ENCODE measurements at places on chromosomes 5 and 9.

DNA sequence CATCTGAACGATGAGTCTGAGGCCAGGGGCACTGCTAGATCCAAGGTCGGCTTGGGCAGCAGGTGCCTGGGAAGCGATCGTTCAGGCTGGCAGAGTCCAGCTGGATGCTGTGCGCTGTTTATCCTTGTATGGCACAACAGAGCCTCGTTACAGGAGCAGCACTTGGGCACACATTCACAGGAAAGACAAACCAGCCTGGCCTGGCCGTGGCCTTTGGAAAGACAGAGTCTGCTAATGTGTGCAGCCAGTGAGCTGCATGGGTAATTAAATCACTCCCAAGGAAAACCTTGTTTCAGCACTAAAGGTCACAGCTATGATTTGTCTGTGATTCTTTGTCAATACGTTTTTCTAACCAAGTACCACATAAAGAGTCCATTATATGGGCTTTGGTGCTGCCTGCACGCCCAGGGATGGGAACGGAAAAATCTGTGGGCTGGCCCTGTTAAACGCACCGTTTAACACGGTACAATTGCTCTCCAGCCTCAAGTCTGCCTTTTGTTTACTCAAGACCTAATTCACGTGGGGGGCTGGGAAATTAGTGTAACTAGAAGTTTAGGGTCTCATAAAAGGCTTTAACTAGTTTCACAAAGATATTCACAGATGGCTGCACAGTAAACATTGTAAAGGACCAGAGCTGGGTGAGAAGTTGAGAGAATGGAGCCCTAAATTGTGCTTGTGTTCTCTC is 509.3 kb downstream of the KDM4C start:
- peak; percentile 17 for DNase-seq

DNA sequence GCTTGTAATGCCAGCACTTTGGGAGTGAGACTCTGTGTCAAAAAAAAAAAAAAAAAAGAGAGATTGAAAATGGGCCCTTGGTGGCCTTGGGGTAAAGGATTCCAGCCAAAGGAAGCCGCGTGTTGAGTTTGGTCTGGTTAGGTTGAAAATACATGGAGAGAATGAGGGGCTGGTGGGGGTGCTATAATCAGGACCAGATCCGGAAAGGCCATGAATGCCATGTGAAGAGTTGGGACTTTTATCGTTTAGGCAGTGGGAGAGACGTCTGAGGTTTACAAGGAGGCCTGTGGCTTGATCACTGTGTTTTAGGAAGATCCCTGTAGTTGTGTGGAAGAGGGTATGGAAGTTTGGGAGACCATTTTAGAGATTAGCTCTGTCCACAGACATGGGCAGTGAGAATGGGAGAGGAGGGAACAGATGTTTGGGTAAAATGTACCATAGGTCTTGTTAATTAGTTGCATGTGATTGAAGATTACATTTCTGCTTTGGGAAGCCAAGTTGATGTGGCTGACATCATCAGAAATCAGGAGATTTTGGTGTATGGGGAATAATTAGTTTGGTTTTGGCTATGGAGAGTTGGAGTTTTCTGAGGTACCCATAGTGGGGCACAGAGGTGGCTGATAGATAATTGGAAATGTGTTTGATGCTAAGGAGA is 3.5 kb downstream of the MSANTD3 start:
- no peak for DNase-seq

- DNase-seq = no peak
Measured at GRCh38 chr9:1875251-1875851, 139.8 kb upstream of the SMARCA2 start.

DNA sequence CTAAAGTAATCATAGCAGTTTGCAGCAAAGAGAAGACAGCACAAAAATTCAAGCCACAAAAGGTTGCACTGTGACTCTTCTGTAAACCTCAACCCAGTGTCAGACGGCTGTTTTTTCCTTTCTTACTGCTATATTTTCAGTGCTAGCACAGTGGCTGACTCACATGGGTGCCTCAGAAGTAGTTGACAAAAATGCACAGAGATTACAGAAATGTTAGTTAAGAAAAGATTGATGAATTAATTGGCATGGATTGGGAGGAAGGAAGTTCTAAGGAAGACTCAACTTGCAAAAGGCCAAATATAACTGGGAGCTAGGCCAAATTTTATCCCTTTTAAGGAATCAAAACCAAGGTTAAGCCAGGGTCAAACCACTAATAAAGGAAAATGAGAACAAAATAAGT is 43.7 kb upstream of the ITGA1 start:
- DNase-seq = no peak

DNA sequence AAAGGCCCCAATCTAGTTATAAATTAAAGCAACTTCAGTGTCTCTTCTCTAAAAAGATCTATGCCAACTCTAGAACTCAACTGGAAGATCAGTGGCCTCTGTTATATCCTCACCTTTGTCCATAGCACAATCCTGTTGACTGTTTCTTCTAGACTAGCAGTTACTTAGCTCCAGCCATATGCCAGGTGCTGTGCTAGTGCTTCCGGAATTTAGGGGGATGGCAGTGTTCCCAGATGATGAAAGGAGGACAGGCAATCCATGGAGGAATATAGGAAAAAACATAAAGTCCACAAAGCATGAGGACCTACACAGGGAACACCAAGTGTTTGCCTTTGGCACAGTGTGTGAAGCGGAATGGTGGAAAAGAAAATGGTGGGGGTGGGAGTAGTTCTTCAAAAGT is 214.3 kb downstream of the MAPKAP1 start:
- DNase-seq = no peak

DNA sequence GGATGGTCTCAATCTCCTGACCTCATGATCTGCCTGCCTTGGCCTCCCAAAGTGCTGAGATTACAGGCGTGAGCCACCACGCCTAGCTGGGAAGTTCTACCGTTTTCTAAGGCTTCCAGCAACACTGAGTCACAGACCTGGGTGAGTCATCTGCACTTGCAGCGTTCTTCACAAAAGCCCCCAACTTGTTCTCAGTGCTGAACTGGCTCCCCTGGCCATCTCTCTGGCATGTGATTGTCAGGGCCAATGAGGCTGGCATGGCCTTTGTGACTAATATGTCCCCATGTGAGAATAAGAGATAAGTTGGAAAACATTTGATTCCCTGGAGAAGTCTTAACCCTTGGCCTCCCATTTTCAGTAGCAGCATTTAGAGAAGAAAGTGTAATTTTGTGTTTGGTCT is 124.4 kb downstream of the WDR41 start:
- DNase-seq = no peak

DNA sequence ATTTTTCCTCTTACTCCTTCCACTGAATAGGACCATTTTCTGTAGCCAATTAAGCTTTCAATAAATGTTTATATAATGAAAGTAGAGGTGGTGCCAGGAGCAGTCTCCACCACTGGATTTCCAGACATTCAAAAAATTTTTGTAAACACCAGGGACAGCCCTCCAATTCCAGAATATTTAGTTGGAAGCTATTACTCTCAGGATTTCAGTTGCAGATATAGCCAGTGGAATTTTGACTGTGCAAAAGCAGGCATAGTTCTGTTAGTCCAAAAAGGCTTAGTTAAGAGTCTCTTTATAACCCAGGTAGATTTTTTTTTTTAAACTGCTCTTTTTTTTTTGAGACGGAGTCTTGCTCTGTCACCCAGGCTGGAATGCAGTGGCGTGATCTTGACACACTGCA is 138.1 kb upstream of the DMRT1 start:
- no peak for DNase-seq

- DNase-seq = no peak
Measured at GRCh38 chr5:105940181-105940580, 1730.6 kb downstream of the EFNA5 start.

- DNase-seq = no peak
Measured at GRCh38 chr5:1448511-1449011, 3.3 kb upstream of the SLC6A3 start.

DNA sequence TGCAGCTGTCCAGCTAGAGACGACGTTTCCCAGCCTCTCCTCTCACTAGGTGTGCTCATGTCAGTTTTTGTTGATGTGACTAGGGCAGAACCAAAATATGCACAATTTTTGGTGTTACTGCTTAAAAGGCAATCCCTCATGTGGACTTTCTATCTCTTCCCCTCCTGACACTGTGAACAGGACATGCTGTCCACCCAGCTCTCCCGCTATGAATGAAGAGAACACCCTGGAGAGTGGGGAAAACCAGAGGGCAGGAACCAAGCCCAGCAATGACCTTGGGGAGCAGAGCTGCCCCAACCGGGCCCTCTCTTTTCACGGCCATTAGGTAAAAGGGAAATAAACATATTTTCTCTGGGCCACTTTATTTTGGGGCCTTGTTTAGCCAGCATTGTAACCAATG is 46.7 kb upstream of the TBC1D2 start:
- no peak for DNase-seq

DNA sequence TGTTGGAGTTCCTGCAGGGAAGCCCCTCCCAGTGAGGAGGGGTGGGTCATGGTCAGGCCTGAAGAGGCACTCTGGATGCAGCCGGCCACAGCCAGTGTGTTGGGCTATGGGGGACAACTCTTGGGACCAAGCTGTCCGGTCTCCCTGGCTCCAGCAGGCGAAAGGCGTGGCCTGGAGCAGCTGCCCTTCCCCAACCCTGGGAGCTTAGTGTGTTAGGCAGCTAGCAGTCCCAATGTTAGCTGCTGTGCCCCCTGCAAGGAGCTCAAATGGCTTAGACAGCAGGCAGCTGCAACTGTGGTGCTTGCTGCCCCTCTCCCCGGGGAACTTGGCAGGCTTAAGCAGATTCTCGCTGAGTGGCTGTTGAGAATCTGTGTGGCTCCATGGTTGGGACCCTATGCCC is 67.5 kb upstream of the ACTBL2 start:
- no peak for DNase-seq

DNA sequence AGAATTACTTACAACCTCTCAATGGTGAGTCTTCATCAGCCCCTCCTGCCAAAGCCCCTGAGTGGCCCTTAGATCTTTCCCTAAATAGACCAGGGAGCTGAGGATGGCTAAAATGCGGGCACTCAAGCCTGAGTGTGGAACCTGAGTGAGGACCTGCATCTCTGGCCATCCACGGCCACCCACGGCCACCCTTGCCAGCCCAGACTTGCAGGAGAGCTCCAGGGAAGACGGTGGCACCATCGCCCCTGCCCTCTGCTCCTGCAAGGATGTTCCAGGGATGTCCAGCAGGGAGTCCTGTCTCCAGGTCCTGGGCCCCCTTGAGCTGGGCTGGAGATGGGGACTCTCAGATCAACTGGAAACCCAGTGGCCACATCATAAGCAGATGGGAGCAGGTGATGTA is 68.2 kb upstream of the OLFM1 start:
- DNase-seq = no peak

DNA sequence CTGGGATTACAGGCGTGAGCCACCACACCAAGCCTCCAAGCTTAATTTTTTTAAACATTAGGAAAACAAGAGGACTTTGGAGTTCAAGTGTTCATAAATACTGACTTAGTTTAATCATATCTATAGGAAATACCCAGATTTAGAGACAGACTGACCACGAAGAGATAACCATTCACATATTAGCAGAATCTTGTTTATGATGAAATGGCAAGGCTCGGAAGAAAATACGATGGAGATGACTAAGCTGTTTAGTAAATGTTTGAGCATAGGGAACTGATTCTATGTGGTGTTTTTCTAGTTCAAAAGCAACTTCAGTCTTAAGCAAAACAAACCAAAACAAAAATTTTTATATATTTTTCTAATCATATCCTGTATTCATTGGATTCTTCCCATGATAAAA is 13.5 kb upstream of the TUSC1 start:
- DNase-seq = no peak

GRCh38 chr5:131224387-131225201 is 39.3 kb upstream of the CDC42SE2 start:
- no peak for DNase-seq

DNA sequence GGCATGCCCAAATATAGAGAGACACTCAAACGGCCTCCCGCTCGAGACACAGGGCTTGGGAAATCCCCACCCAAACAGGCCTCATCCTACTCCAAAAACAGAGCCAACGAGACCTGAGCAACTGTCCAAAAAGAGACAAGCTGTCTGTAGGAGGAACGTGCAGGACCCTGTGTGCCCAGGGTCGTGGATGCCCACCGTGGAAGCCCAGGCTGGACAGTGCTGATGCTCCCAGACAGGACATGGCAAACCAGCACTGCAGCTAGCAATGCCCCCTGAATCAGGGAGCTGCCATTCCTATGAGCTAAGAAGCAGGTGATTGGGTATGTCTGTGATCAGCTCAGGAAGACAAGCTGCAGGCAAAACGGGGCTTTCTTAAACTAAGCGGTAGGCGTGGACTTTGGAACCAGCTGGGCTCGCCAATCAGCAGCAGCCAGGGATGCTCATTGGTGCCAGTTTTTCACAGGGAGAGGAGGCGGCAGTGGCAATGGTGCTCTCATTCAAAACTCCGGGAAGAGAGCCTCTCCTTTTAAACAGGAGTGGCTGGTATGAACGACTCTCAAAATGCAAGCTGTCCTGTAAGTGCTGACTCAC is 113.1 kb upstream of the IRX2 start:
- DNase-seq = no peak

GRCh38 chr9:131111186-131111853 is 14.1 kb upstream of the NUP214 start:
- no peak for DNase-seq

- no peak for DNase-seq
Measured at GRCh38 chr9:37295796-37296195, 126.7 kb upstream of the GRHPR start.

DNA sequence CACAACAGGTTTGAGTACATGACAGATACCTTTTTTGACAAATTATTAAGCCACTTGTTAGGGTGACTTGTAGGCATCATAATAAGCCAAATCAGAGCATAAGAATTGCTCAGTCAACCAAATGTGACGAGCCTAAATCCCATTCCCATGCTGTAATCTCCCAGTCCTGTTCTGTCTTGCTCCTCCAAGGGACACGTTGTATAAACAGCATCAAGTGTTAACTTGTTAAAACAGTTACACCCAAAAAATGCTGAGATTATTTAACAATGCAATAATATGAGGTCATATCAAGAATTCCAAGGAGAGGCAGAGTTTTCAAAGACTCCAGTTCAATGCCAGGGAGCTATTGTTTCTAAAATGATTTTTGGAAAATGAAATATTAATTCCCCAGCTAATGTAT is 76.2 kb downstream of the SH3TC2 start:
- DNase-seq = no peak

GRCh38 chr5:122500245-122501088 is 188.4 kb downstream of the SNCAIP start:
- DNase-seq = peak; percentile 26

GRCh38 chr9:97558701-97559101 is 57.2 kb downstream of the TMOD1 start:
- DNase-seq = no peak

GRCh38 chr9:124015661-124016131 is 4.1 kb downstream of the LHX2 start:
- DNase-seq = no peak

GRCh38 chr9:74848153-74848525 is 39.6 kb downstream of the TRPM6 start:
- DNase-seq = no peak

DNA sequence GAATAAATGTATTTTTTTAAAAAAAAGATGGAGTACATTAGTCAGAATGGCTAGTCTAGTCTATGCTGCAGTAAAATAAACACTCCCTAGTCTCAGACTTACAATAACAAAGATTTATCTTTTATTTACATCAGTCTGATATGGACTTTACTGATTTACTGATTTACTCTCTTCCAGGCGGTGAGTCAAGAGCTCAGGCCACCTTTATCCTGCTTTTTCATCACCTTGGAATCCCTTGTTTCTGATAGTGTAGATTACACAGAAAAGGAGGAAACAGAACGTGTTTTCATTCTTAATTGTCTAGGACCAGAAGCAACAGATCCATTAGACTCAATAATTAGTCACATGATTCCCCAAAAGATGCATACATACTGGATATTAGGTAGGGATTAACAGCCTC is 290.1 kb upstream of the TRPC7 start:
- no peak for DNase-seq

Measured in caudate nucleus (tissue), 63 donors.